ENCODE measurements at places on chromosomes 3 and 15. TPM values are rescaled to one million over a fixed set of nuclear protein-coding genes. Genes with fewer than 3 reads are reported as not detected.

Gene TM6SF1
- total RNA-seq: 27.7 TPM

Gene CKMT1A
- total RNA-seq: 6.5 TPM

Gene ANKRD63
- 2.0 TPM for total RNA-seq

Gene PYGO1
- 45.2 TPM for total RNA-seq

GRCh38 chr3:18987862-18988447 is 160.4 kb upstream of the KCNH8 start:
- DNase-seq: no peak

GRCh38 chr3:46660003-46660402 is 33.5 kb downstream of the ALS2CL start:
- no peak for DNase-seq

DNA sequence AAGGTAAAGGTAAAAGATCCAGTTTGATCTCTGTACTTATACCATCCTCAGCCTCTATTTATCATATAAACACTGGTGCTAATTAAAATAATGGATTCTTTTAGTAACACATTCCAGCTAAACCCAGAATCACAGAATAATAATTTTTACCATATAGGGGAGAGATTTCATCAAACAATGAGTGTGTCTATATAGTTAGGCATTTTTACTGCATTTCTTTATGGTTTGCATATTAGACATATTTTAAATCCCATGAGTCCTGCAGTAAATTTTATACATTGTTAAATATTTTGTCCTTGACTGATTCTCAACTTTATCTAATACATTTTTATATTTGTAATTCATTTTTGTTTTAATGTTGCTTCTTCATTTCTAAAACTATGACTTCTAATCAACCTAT is 323.7 kb upstream of the AGTR1 start:
- no peak for DNase-seq

- DNase-seq: no peak
Measured at GRCh38 chr3:143848704-143849103, 436 bp upstream of the SLC9A9 start.

- no peak for DNase-seq
Measured at GRCh38 chr3:129366312-129366831, 62.1 kb downstream of the EFCAB12 start.

- no peak for DNase-seq
Measured at GRCh38 chr3:123055352-123055751, 11.5 kb upstream of the PDIA5 start.

- no peak for DNase-seq
Measured at GRCh38 chr3:9595877-9596276, 42.3 kb upstream of the LHFPL4 start.

- no peak for DNase-seq
Measured at GRCh38 chr3:4228295-4228694, 74.9 kb upstream of the SETMAR start.

DNA sequence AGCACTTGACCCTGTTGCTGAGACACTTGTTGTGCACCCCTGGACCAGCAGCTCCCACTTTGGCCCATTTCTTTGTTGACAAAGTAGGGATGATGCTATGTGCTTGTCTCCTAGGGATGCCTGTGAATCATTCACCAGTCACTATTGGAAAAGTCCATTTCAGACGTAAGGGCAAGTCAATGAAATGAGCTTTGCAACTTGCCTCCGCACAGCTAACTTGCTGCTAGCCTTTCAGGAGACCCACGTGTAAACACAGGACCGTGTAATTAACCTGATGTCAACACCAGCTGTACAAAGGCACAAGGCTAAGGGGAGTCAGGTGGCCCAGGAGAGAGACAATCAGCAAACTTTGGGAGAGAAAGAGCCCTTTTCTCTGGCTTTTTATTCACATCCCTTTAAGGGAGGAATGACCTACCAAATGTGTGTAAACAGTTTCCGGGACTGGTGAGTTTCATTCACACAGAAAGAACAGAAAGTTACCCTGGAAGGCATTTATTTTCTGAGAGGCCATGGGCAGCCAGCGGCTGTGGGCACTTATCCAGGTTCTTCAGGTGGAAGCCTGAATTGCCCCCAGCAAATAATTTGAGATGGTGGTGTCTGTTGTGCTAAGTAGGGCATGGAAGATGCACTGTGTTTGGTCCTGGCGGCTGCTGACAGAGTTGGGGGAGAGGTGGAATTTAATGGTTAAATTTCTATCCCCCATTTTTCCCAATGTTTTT is 54.0 kb downstream of the TIPARP start:
- no peak for DNase-seq

DNA sequence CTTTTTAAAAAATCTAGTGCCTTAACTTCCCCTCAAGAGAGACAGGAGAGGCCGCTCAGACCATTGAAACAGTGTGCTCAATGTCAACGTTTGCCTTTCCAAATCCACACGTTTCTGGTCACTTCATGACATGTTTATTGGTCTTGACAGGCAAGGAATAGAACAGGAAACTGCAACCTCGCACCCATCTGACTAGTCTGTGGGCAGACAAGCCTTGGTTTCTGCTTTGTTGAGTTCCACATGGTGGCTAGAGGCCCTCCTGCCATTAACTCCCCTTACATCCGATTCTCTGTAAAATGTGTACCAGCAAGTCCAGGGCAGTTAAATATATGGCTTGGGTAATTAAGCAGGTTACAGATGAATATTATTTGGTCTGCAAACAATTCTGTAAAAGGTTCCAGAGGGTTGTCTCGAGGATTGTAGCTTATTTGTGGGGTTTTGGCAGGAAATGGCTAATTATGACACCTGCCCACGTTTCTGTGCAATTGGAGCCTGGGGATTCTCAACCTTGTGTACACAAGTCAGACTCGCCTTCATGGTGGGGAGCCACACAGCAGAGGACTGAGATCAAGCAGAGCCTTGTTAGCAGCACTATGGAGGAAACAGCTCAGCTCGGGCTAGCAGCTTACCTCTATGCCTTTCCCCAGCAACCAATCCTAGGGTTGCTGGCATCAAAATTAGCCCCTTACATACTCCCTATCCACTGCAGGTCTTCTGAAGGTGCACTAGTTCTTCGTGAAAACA is 317.5 kb upstream of the IGF1R start:
- DNase-seq: no peak

DNA sequence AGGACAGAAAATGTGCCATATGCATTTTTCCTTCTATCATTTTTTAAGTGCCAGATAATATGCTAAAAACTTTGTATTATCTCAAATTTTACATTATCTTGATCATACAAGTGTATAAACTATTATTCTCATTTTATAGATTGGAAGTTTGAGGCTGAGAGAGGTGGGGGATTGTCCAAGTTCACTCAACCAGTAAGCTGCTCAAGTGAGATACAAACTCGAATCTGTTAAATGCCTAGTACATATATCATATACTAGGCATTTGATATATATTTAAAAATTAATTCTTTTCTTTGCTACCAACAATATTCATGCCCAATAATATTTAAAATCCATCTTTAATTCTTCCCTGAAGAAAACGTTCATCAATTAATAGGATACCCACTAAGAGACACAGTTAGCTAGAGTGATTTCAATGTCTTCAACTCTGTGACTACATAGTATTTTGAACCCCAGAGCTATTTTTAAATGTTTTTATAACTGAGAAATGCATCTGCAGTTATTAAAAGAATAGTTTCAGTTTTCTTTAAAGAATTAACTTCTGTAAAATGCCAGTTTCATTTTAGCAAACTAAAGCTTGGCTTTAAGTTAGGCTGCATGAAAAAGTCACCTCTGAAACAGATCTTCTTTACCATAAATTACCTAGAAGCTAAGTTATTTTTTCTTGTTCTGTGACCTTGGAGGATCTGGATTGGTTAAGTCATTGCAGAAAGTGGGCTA is 40.4 kb downstream of the IQCB1 start:
- DNase-seq: no peak

GRCh38 chr3:151935446-151935845 is 62.0 kb downstream of the SUCNR1 start:
- no peak for DNase-seq

DNA sequence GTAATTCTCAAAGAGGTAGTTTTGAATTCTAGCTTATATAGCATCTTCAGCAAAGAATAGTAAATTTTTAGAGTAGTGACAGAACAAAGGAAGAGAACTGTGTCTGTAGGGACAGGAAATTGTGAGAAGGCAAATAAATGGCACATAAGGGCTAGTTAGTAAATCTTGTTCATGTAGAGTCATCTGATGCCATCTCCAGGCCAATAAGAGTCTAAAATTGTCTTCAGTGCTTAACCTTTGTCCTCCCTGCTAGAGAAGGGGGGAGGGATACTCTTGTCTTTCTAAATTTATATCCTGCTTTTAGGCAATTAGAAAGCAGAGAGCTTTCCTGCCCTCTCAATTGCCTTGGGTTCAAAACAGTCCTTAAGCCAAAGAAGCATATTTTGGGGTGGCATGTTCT is 87.0 kb upstream of the DNAJC19 start:
- DNase-seq: no peak

- no peak for DNase-seq
Measured at GRCh38 chr3:191563722-191564121, 102.8 kb downstream of the PYDC2 start.

- DNase-seq: no peak
Measured at GRCh38 chr3:129245141-129245540, 4.3 kb upstream of the COPG1 start.

DNA sequence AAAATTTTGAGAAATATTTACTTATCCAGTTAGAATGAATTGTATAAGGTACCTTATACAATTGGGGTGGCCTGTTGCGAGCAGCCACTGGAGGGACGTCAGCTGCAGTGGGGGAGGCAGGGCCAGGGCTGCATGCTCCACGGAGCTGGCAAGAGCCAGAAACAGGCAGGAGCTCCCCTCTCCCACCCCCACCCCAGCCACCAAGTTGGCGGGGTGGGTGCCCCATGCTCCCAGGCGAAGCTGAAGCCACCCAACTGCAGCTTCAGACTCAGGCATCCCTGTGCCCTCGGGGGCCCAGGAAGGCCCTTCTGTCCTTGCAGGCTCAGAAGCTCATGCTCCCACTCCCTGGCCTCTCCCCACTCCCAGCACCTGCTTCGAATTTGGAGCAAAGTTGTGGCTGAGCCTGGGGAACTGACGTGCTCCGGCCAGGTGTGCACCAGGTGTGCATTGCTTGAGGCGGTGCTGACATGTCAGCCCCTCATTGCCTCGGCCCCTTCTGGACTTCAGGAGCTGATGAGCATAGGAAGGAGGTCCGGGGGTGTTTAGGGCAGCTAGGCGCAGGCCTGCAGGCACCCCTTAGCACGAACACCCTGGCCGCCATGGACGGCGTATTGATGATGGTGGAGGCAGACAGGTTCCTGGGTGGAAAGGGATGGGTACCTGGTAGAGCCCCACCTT is 743.8 kb upstream of the GBE1 start:
- no peak for DNase-seq
